ENCODE measurements at places on chromosomes 11 and 22.

DNA sequence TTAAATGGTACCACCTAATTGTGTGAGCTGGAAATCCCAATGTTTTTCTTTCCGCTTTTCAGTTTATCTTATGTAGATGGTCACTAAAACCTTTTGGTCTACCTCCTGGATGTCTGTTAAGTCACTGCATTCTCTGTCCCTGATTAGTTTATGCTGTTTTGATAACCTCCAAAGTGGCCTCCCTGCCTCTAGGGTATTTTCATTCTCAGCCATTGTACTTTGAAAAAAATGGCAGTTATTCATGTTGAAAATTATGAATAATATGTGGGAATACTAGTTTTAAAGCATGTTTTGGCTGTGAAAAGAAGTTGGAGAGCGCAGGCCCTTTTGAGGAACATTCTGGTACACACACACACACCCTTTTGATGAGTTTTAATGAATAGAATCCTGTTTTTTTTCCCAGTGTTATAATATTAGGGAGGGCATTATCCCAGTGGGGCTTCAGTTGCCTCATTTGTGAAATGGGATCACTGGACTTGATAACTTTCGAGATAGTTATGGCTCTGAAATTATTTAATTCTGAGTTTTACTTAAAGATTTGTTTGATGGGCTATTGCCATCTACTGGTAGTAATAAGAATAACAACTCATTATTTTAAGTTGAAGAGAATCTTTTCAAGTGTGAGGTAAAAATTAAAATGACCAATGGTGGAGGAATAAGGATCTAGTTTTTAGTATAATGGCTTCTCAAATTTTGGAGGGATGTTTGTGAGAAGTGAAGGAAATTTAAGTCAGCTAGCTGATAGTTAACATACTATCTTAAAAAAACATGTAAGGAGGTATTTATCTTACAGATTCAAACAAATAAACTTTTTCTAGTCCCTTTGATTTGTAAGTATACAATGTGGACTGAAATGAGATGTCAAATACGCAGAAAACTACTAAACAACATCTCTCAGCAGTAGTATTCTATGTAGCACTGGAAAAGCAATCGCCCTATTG is 3.9 kb downstream of the FDX1 start:
- no peak for DNase-seq

- DNase-seq: peak; percentile 7
Measured at GRCh38 chr11:62707277-62707861, at the start of the genes BSCL2 and GNG3. BSCL2 (minus strand) TSS chr11:62707424; CDS start chr11:62707195, 229 bp downstream. GNG3 (plus strand) TSS chr11:62707676; CDS start chr11:62708296, 620 bp downstream.

- no peak for DNase-seq
Measured at GRCh38 chr11:31619980-31620379, 110.4 kb downstream of the ELP4 start.

DNA sequence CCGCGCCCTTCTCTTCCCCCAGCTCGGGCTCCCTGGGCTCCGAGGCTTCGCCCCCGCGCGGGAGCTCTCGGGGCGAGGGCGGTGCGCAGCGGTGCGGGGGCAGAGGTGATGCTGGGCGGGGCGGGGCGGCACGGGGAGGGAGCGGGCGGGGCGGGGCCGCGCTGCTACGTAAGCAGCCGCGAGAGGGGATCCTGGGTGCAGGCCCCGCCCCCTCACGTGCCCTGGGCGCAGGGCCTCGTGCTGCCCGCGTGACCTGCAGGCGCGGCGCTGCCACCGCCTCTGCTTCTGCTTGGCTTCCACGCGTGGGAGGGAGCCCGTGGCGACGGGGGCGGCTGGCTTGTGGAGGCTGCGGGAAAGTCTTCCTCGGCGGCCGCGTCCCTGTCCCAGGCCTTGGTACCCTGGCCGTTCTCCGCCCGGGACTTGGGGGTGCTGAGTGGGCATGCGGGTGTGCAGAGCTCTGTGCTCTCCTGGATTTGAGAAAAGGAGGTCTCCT is 132.6 kb upstream of the HSD17B12 start:
- no peak for DNase-seq

- DNase-seq: no peak
Measured at GRCh38 chr22:39130892-39131855, 21.3 kb downstream of the CBX7 start.

DNA sequence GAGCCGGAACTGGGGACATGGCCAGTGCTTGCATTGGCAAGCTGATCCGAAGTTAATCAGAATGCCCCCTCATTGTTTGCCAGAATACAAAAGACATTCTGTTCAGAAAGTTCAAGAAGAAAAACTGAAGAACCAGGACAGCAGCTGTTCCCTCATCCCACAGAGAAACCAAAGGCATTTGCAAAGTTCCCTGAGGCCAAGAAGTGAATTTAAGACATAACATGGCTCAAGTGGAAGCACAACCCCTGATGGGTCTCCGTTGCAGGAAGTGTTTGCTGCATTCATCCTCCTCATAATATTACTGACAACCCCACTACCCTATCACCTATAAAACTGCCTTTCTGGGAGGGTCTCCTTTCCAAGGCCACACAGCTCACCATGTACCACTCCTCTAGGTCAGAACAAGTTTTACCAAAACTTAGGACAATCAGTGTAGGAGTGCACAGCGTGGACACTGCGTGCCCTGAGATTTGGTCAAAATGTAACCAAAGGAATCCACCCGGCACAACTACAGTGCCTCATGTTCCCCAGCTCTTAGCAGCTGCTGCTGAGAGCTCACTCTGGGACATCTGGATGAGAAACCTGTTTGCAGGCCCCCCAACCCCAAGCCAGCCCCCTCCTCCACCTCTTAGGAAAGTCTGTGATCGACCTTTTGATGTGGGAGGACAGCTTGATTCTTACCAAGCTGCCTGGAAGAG is 101.6 kb upstream of the AKIP1 start:
- DNase-seq: no peak

GRCh38 chr11:99693941-99694492 is 673.3 kb downstream of the CNTN5 start:
- DNase-seq: no peak
